Globus pallidus (tissue), 1 donor: ENCODE measurements at places on chromosomes 12 and 14.

DNA sequence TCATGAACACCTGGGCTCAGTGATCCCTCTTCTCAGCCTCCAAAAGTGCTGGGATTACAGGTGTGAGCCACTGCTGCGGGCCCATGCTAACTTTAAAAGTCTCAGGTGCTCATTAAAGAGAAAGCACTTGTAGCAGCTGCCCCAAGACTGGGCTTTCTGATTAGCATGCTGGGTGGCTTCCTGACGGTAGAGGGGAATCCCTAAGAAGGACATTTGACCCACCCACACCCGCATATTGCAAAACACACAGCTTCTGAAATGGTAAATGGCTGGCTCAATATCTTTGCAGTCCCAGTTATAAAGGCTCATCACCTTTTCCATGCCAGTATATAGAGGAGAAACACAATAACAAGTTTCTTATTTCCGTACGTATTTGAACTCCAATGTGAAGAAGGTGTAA is 19.3 kb upstream of the BICD1 start:
- no peak for DNase-seq

- no peak for DNase-seq
These were observed 15.2 kb downstream of the MED6 start for GRCh38 chr14:70585231-70585630.

GRCh38 chr14:20614038-20614840 is 23.1 kb upstream of the RNASE12 start:
- no peak for DNase-seq

DNA sequence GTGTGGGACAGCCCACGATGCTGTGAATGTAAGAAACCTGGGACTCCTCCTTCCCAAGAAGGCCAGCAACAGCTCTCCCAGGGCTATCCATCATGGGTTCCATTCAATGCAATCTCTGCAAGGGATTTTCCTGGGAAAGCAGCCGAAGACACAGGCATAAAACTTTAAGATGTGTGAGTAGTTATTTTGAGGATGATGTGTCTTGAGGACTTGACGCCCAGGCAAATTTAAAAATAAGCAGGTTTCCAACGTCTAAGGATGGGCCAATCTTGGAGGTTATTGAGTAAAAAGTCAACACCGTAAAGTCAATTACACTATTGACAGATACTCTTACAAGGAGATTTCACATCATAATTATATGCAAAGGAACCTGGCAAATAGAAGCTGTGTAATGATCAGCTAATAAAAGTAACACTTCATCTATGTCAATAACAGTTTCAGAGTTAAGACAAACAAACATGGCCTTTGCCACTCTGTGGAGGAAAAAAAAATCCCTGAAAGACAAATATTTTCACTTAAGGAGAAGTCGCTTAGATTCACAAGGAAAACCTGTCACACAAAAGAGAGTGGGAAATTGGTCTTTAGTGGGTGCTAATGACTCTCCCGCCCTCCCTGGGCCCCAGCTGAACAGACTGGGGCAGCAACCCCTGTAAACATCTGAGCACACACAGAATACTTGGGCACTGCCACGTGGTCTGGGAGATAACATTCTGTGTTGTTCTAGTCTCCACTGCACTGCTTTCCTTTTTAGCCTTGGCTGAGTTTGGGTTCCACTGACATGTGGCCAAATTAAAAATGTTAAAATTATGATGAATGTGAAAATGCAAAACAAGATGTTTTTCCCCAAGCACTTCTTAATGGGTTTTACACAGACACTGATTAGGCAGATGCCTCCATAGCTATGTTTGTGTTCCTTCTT is 240.9 kb downstream of the FOXN3 start:
- no peak for DNase-seq

GRCh38 chr14:102986810-102987579 is 64.5 kb downstream of the AMN start:
- DNase-seq = peak; percentile 77

DNA sequence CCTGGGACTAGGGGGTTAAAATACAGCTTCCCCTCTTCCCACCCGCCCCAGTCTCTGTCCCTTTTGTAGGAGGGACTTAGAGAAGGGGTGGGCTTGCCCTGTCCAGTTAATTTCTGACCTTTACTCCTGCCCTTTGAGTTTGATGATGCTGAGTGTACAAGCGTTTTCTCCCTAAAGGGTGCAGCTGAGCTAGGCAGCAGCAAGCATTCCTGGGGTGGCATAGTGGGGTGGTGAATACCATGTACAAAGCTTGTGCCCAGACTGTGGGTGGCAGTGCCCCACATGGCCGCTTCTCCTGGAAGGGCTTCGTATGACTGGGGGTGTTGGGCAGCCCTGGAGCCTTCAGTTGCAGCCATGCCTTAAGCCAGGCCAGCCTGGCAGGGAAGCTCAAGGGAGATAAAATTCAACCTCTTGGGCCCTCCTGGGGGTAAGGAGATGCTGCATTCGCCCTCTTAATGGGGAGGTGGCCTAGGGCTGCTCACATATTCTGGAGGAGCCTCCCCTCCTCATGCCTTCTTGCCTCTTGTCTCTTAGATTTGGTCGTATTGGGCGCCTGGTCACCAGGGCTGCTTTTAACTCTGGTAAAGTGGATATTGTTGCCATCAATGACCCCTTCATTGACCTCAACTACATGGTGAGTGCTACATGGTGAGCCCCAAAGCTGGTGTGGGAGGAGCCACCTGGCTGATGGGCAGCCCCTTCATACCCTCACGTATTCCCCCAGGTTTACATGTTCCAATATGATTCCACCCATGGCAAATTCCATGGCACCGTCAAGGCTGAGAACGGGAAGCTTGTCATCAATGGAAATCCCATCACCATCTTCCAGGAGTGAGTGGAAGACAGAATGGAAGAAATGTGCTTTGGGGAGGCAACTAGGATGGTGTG is 1.9 kb downstream of the GAPDH start:
- DNase-seq = no peak

DNA sequence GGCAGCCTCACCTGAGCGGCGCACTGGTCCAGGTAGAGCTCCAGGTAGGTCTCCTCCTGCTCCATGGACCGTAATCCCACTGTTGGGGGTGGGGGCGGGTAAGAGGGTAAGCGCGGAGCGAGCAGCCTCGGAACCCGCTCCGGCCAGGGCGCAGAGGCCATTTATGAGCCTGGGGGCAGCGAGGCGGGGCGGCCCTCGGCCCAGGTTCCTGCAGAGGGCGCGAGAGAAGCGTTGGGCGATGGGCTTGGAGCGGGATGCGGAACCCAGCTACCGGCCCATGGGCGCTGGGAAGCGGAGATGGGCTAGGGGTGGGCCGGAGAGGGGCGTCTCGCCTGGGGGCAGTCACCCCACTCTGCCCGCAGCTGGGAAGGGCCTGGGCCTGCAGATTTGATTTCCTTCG is at the start of gene TBPL2:
TBPL2 (minus strand) TSS at position 232 of the 400 bp plus-strand sequence; CDS start at position 65, 167 bp downstream.
- DNase-seq = no peak

DNA sequence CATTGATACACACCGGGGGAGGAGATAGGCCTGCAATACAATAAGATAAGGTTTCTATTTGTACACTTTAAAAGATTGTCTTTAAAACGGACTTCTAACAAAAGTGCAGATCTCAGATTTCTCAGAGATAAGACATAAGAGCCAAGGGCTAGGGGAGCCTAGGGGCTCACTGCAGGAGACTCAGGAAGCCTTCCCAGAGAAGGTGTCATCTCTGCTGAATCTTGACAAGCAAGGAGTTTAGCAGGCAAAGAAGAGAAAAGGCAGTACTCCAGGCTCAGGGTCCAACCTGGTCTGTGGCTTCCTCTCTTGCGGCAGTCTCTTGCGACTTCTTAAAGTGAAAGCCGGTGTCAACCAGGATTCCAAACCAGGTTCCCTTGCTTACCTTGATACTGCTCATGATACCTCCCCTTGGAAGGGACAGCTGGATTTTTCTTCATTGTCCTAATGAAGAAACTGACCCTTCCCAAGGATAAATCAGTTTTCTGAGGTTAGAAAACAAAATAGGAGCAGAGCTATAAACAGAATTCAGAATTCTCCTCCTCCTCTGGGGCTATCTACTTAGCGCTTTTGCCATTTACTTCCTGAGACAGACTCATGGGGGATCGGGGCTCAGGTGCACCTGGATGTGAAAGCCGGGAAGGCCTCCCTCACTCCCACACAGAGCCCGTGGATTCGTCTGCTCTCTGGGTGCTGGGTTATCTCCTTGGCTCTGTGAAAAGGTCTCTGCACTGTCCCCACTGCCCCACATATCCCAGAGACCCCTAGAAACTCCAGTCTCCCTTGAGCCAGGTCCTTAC is 1.7 kb upstream of the SCNN1A start:
- DNase-seq = no peak

GRCh38 chr14:45526715-45527549 is 273.9 kb upstream of the MIS18BP1 start:
- peak; percentile 16 for DNase-seq

DNA sequence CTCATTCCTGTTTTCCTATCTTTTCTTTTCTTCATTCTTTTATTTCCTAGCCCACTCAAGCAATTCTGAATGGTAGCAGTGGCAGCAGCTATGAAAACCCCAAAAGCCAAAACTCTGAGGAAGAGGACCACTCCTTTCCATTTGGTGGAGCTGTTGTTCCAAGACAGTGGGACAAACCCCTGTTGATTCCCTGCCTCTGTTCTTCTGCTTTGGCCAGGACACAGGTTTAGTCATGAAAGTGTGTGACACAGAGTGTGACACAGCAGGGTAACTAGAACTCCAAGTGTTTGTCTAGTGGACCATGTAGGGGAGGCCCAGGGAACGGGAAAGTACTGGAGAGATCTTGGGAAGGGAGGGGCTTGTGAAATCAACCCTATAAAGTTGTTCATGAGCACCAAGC is 71.1 kb downstream of the PTCSC3 start:
- no peak for DNase-seq

DNA sequence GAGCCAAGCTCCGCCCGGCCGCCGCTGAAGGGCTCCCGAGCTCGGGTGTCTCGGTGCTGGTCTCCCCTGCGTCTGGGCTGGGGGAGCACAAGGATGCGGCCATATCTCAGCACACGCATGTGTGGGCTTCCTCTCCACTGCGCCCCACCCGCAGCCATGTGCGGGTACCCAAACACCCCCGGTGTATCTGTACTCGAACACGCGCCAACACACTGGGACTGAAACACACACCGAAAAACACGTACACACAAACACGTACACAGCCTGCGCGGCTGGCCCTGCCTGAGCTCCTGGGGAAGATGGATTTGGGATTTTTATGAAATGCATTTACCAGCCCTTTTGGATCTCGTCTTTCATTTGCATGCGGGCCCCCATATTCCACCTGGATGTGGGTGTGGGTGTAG is 897 bp upstream of the TBX3 start:
- DNase-seq = no peak

- no peak for DNase-seq
These were observed 122.5 kb downstream of the DAD1 start for GRCh38 chr14:22466491-22466890.

DNA sequence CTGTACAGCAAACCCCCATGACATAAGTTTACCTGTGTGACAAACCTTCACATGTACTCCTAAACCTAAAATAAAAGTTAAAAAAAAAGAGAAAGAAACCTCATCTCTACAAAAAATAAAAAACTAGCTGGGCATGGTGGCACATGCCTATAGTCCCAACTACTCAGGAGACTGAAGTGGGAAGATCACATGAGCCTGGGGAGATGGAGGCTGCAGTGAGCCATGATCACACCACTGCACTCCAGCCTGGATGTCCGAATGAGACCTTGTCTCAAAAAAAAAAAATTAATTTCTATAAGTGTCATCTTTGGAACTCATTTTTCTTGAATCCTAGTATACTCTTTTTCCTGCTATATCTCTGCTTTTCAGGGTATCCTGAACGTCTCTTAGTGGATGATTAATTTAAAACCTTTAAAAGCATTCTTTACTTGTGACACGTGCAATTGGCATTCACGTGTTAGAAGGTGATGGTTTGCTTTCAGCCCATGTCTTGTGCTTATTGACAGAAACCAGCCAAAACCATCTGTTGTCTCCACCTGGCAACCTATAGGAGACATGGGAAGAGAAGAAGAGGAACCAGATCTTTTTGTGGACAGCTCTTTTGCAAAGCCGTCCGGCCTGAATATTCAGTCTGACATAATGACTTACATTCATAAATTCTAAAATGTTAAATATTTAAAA is 30.6 kb upstream of the PPFIBP1 start:
- DNase-seq = no peak

GRCh38 chr12:98156697-98157096 is 358.7 kb upstream of the TMPO start:
- no peak for DNase-seq

DNA sequence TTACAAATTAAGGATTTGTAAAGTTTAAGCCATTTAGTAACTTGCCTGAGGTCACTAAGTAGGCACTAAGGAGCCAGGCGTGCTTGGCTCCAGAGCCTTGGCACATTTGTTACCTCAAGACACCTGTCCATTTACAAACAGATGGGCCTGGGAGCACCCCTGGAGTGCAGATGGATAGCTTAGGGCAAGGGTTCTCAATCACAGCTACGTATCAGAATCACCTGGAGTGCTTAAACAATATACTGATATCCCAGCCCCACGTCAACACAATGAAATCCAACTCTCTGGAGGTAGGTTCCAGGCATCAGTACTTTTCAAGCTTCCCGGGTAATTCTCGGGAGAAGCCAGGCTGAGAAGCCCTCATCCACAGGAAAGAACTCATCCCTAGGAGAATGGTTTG is 45.4 kb downstream of the SLC8A3 start:
- no peak for DNase-seq

- DNase-seq = no peak
These were observed 44.2 kb upstream of the MANSC4 start for GRCh38 chr12:27824126-27824842.

- no peak for DNase-seq
These were observed 24.1 kb upstream of the INSM2 start for GRCh38 chr14:35509846-35510245.

DNA sequence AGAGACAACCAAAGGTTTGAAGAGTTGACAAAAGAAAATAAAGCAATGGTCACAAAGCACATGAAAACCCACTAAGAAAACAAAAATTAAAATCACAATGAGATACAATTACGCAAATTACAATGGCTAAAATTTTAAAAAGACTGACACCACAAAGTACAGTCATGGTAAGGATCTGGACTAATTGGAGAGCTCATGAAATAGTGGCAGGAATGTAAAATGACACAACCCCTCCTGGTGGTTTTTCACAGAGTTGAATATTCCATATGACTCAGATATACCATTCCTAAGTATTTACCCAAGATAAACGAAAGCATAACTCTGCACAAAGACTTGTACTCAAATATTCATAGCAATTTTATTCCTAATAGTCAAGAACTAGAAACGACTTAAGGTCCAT is 65.9 kb downstream of the NOVA1 start:
- no peak for DNase-seq
